ENCODE measurements at places on chromosomes 7 and 10.
A peak's percentile ranks its signal among the peaks of the same experiment; 100 is the strongest.

DNA sequence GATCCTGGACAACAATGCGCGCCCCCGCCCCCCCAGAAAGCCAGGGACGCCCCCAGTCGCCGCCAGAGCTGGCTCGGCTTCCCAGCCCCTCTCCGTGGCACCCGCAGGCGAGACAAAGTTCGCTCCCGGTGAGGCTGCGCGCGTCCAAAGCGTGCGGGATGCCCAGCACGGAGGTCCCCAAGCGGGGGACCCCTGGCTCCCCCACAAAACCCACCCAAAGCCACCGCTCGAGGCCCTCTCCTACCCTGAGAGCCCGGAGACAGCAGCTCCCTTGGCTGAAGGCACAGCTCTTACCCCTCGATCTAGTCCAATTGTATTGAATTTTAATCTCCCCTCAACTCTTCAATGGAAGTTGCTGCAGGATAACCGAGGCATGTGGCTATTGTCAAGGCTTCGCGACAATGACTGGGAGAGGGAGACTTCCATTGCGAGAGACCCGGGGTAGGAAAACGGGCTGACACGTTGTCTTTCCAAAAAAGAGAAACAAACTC lies 305.3 kb downstream of the PRPF18 start:
- DNase-seq, result no peak

DNA sequence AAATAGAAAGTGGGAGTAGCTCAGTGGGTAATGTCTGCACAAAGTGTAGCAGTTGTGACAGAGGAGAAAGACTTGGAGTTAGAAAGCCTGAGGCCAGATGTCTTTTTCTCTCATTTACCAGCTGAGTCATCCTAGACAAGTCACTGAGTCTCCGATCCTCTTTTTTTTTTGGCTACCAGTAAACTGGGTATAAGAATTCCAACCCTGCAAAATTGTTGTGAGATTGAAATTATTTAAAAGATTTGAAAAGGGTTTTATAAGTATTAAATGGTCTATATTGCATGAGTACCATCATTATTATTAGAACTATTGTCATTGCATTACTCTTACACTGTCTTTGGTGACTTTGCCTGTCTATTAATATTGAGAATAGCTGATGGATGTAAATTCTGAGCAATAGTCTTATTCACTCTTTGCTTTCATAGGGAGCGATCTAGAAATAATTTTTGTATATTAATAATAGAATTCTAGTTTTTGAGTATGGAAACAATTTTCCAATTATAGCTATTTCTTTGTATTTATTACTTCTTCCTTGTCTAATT lies 74.0 kb downstream of the ARID5B start:
- DNase-seq, result no peak

GRCh38 chr7:75723444-75723843 lies 15.3 kb downstream of the HIP1 start:
- no peak for DNase-seq

GRCh38 chr10:71213761-71214440 lies 1.5 kb downstream of the UNC5B start:
- DNase-seq, result no peak

GRCh38 chr10:131848741-131849590 lies 51.8 kb upstream of the PPP2R2D start:
- no peak for DNase-seq

GRCh38 chr7:28112012-28112411 lies 68.6 kb downstream of the JAZF1 start:
- no peak for DNase-seq

DNA sequence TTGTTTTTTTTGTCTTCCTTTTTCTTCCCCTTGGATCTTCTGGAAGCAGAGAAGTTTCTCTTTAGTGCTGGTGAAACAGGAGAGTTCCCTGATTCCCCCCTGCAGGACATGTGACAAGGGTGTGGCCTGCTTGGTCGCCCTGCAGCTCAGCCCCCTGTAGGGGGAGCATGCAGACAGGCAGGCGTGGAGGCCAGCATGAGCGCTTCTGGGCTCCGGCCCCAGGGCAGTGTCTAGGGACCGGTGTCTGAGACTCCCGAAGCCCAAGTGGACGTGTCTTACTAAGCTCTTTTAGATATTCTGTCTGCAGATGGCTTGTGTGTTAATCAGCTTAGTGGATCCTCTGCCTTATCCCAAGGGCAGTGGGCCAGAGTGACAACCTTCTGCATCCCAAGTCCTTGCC lies 26.1 kb downstream of the PRSS58 start:
- no peak for DNase-seq

DNA sequence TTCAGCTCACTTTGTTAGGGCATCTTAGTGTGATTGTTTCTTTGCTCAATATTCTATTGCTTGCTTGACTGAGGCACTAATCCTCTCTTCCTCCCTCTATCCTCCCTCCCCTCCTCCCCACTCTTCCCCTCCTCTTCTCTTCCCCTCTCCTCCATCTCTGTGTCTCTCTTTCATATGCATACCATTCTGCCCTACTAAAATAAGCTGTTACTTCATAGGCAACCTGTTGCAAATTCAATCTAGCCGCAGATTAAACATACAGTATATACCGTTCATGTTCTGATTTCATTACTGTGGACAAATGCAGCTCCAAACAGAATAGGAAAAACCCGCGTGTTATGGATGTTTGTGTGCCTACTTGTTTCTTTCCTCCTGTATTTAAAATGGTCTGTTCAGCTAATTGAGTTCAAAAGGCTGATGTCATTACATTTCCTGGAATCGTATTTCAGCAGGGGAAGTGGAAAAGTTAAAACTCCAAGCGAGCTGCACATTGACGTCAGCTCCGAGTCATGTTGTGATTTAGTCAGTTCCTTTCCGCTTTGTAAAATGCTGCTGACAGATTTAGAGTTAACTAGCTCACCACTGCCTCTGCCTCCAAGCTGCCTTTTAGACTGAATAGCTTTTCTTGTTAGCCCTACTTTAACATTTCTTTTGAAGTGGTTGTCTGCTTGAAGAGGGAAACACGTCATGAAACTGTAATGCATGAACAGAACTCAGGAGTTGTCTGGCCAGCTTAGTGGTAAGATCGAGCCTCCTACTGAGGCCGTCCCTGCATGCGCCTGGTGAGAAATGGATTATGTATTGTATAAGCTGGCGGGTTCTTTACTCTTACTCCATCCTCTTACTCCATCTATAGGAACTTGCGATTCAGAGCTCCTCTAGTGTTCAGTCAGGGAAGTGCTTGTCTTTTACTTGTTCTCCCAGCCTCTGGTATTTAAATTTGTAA lies 69.0 kb downstream of the CREM start:
- peak; percentile 78 for DNase-seq

- no peak for DNase-seq
Measured at GRCh38 chr7:7136466-7137381, 45.6 kb upstream of the C1GALT1 start.

GRCh38 chr7:40371806-40372440 lies 237.1 kb downstream of the SUGCT start:
- no peak for DNase-seq

DNA sequence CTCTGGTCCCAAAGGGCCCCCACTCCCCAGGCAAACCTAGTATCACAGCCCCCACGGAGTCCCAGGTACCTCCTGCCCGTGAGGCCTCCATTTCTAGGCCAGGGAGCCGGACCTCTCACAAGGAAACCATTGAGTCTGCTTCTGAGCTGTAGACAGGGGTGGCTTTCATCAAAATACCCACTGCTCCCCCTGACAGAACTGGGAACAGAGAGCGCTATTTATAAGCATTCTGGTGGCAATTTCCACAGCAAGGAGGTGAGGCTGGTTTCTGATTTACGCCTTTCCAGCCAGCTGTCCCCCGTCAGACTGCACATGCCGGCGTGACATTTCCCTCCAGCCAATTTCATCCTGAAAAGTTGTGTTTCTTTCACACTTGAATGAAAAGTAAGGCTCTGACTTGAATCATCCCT lies 407.5 kb upstream of the PRKCQ start:
- DNase-seq, result no peak

GRCh38 chr10:51074238-51075028 lies at the start of gene PRKG1:
Gene PRKG1, plus strand, starts transcription at chr10:51074487.
- DNase-seq, result peak; percentile 55

All from activated CD8-positive, alpha-beta memory T cell treated with anti-CD3 and anti-CD28 coated beads for 24 hours (primary cell).